Testis (tissue), 5 donors: ENCODE measurements at places on chromosomes 11 and 22. TPM values are rescaled to one million over a fixed set of nuclear protein-coding genes. Genes with fewer than 3 reads are reported as not detected.

DNA sequence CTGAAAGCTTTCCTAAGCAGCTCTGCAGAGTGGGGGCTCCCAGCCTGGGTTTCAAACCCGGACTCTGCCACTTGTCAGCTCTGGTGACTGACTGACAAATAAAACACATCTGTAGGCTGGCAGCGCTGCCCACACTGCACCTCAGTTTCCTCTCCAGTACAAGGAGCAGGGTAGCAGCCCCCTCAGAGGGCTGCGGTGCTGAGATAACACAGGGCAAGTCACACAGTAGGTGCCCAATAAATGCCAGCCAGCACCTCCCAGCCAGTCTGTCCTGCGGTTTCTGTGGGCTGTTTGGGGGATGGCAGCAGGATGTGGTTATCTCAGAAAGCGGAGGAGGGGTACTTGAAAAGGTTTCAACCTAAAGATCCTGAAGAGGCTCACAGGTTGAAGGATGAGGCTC is 1.5 kb downstream of the SYT12 start:
- DNase-seq, result no peak

The RASGRP2 gene
- 24.0 TPM for total RNA-seq

The NRGN gene
- 3.0 TPM for total RNA-seq

DNA sequence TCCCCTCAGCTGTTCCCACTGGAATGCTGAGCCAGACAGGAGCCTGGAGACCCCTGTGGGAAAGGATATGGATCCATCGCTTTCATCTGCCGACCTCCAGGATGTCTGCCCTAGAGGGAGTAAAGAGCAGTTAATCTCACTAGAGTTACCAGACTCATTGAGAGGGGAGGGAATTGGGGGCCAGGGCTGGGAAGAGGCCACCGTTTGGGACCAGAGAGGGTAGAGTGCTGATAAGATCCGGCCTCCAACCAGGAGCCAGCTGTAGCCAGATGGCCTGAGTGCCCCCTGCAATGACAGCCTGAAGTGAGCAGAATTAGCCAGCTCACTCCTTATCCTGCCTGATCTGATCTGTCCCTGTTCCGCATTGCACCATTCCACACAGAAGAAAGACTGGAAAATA is 3.7 kb upstream of the APLNR start:
- no peak for DNase-seq

DNA sequence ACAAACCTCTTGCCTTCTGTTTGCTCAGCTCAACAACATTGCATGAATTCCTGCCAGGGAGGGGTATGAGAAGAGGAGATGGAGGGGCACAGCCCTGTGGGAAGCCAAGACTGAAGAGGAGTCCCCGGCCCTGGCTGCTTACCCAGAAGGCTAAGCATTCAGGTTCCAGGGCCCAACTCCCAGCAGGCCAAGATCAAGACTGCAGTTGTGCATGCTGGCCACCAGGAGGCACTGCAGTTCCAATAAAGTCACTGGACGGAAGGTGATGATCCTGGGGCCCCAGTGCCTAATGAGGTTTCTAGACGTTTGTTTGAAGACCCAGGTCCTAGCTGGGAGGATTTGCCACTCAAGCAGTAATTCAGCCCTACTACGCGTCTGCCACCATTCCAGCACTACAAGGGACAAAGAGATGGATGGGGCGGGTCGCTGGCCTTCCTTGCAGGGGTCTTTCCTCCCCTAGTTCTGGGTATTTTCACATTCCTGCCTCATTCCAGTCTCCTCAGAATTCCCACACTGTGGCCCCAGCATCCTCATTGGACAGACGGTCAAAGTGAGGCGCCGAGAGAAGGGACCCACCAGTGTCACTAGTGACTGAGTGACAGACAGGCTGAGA is 23.6 kb downstream of the ALX4 start:
- DNase-seq, result peak; percentile 73

GRCh38 chr11:75384438-75385080 is 14.8 kb upstream of the RPS3 start:
- DNase-seq, result peak; percentile 89

GRCh38 chr11:126929179-126930061 is 71.2 kb downstream of the KIRREL3 start:
- DNase-seq, result no peak

- DNase-seq, result peak; percentile 30
These were observed 642 bp downstream of the NAA40 start for GRCh38 chr11:63939397-63939891.

DNA sequence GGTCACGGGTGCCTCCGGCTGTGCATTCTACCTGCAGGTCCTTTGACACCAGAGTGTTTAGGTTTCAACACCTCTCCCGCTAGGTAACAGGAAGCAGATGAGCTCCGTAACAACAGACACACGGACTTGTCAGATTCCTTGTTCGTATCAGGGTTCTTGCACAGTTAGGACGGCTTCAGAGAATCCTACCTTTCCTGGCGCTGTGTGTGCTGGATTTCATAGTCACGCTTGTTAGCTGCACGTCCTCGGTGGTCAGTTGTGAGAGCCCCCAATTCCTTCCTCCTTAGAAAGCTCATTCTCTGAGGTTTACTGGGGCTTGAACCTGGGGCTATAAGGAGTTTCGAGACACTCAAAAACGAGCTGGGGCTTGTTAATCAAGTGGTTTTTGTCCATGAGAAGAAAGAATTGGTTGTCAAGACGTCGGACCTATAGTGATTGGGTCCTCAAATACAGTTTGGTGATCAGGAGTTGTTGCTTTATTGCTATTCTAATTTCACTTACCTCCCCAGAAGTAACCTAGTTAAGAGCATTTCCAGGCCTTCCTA is 664 bp downstream of the DDB2 start:
- no peak for DNase-seq

DNA sequence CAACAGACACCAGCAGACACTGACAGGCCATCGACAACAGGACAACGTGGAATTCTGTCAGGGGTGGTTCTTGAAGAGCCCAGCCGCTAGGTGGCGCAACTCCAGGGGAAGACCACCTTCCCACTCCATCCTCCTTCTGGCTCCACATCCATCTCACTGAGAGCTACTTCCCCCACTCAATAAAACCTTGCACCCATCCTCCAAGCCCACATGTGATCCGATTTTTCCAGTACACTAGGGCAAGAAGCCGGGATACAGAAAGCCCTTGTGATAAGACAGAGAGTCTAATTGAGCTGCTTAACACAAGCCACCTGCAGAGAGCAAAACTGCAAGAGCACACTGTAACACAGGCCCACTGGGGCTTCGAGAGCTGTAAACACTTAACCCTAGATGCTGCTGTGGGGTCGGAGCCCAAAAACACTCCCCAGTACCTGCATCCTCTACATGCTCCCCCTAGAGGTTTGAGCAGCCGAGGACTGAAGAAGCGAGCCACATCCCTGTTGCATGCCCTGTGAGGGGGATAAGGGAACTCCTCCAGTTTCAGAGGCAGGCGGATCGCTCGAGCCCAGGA is 11.5 kb upstream of the RAB39A start:
- no peak for DNase-seq

GRCh38 chr22:39133871-39134270 is 18.6 kb downstream of the CBX7 start:
- DNase-seq, result no peak

DNA sequence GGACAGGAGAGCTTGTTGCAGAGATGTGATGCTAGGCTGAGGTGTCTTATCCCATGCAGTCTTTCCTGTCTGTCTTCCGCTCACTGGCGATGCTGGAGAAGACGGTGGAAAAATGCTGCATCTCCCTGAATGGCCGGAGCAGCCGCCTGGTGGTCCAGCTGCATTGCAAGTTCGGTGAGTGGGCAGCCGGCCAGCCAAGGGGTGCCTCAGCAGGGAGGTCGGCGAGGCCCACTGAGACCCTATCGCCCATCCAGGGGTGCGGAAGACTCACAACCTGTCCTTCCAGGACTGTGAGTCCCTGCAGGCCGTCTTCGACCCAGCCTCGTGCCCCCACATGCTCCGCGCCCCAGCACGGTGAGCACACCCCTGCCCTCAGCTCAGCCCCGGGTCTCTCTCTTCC is 1.7 kb downstream of the RAD9A start:
- no peak for DNase-seq

DNA sequence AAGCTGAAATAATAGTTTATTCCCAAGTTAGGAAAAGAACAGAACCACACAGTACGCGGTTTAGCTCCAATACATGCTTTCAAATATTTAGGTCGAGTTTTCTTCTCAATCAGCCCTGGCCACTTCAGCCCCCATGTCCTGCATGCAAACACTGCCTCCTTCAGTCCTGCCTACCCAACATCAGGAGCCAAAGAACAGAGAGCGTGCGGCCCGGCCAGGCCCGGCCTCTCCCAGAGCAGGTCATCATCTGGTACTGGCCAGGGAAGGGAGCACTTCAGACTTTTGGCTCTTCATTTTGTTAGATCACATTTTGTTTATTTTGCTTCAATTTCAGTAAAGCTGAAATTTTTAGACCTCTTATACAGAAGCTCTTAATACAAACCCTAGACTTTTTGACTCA is 6.7 kb downstream of the BRD1 start:
- DNase-seq, result peak; percentile 38

DNA sequence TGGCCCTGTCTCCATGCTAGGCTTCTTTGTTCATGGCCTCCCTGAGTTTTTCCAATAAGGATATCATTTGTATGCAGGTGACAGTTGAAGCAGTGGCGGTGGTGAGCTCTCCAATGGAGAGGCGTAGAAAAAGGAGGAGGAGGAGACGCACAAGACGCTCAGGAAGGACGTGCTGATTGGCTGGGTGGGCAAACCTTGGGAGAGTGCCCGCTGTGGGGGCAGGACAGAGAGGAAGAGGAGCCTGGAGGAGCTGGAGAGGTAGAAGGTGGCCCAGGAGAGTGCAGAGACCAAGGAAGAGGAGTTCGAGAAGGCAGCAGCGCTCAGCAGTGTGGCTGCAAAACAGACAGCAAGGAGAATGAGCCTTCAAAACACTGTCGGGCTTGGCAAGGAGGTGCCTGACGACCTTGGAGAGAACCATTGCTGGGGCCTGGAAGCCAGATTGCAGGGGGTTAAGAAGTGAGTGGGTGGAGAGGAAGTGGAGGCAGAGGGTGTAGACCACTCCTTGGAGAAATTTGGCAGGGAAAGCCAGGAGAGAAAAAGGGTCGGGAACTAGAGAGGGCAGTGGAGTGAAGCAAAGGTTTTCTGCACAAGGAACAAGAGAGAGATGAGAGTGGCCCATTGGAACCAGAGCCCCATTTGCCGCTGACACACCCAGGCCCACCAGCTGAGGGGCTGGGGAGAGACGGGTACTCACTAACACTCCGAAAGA is 7.5 kb downstream of the CLCF1 start:
- no peak for DNase-seq

- DNase-seq, result no peak
These were observed 29.4 kb upstream of the SLN start for GRCh38 chr11:107741044-107741823.

The MOGAT2 gene
- 0.19 TPM for total RNA-seq

The FAM83F gene
- 30.2 TPM for total RNA-seq

- DNase-seq, result no peak
These were observed 130.7 kb upstream of the NECTIN1 start for GRCh38 chr11:119859684-119860083.

The TPH1 gene
- total RNA-seq, result 1.7 TPM

GRCh38 chr11:3635641-3636375 is 6.0 kb downstream of the ART5 start:
- DNase-seq, result no peak

DNA sequence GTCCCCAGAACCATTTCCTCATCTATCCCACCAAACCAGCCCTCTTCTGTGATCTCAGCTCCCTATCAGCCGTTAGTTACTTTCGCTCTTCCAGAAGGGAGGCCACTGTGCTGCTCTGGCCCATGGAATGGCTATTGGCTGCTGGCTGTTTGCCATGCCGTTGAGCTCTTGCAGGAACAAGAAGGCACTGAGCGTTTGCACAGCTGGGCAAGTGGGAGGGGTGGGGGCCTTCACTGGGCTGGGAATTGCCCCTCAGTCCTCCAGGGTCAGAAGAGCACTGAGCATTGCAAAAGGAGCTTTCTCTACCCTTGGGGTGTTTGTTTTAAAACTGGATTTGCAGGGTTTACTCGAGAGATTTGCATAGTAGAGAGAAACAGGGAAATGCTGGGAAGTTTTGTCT is 129.0 kb upstream of the PARVA start:
- DNase-seq, result peak; percentile 93

GRCh38 chr11:134521452-134522289 is 109.6 kb upstream of the B3GAT1 start:
- no peak for DNase-seq

DNA sequence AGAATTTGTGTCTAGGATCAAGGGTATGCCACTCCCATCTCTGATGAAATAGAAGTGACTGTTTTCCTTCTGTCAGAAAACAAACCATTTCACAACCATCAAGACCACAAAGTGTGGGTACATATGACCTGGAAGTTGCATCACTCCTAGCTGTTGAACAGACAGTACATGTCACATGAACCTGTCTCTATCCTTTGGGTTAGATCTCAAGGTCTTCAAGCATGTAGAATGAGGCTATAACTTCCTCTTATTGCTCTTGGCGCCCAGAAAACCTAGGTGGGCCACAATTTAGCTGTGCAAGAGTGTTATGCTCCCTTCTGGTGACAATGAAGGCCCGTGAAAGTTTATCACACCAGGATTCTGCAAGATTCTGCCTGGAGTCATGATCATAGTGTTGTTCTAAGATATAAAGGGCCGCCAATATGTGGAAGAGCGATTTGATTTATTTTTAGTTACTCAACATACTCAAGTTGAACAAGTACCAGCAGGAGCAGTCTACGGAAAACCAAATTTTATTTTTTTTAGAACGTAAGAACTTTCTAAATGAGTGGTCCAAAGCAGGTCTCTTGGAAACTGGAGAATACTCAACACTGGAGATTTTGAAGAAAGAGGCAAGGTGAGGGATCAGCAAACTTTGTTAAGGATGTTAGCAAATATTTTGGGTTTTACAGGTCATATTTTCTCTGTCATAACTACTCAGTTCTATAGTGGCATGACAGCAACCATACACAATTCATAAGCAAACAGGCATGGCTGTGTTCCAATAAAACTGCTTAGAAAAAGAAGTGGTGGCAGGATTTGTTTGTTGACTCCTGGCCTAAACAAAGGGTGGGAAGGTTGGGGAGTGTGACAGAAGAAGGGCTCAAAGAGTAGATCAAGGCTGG is 101.8 kb downstream of the USP35 start:
- DNase-seq, result no peak

DNA sequence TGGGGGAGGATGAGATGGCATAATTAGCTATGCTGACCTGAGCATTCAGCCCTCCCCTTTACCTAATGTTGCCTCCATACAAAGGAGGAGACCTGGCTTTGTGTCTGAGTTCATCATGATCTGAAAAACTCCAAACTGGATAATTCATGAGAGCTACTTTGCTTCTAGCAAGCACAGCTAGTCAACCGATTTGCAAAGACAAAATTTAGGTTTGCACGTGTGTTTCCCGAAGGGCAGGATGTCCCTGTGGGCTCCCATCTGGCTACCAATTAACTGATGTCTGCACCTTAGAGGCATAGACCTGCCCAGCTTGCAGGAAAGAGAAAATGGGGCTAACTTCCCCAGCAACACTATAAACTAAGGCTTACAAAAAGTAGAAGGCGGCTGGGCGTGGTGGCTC is 42.2 kb upstream of the POU2AF1 start:
- no peak for DNase-seq

- DNase-seq, result no peak
These were observed 32.5 kb upstream of the ATXN10 start for GRCh38 chr22:45638834-45639746.
